ENCODE measurements at places on chromosomes 6 and 20. TPM values are rescaled to one million over a fixed set of nuclear protein-coding genes. Genes with fewer than 3 reads are reported as not detected.

The PPP1R3G gene
- 0.10 TPM for total RNA-seq

DNA sequence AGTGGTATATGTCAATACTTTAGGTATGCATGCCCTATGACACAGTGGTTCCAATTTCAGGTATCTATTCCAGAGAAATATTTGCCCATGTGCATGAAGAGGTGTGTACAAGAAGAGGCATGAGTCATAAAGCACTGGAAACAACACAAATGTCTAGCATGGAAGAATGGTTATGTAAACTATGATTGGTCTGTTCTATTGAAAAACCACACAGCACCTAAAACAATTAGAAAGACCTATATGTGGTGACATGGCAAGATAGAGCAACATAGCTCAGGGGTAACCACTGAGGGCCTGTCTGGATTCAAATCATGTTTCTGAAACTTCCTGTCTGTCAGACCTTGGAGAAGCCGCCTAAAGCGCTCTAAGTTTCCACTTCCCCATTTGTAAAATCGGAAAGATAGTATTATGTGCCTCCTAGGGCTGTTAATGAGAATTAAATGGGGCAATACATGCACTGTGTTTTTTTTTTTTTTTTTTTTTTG, 76.0 kb upstream of the SHLD1 start:
- peak; percentile 94 for DNase-seq

GRCh38 chr6:129641344-129641743, 68.6 kb downstream of the ARHGAP18 start:
- no peak for DNase-seq

DNA sequence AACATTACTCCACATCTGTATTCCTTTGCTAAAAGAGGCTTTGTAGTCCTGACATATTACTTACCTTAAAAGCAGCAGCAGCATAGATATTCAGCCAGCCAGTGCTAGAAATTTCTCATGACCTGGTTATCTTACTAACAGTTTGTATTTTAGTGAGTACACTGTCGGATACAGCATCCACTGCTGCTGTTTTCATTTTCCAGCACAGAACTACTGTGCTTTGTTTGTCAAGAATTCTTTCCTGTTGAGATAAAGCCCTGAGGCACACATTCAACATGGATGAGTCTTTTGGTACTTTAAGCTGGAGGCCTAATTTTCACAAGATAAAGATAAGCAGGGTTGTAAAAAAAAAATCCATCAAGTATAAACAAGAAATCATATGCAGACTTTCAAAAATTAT, 311.2 kb upstream of the OPRM1 start:
- no peak for DNase-seq

GRCh38 chr6:48101290-48101689, 9.7 kb downstream of the PTCHD4 start:
- no peak for DNase-seq

DNA sequence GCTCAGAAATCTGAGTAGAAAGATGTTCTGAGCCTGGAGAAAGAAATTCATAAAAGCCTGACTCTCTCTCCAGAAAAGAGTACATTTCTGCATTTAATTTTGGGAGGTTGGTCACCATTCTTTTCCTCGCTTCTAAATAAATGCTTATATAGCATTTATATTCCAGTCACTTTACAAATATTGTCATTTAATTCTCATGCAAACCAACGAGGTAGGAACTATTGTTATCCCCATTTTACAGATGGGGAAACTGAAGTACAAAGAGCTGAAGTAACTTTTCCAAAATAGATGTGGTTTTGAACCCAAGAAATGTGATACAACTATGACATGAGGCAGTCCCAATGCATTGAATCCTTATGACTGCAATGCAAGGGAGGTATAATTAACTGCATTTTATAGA, 4.5 kb upstream of the TRIB3 start:
- DNase-seq: no peak

- no peak for DNase-seq
Measured at GRCh38 chr20:42923348-42923918, 266.3 kb downstream of the PTPRT start.

DNA sequence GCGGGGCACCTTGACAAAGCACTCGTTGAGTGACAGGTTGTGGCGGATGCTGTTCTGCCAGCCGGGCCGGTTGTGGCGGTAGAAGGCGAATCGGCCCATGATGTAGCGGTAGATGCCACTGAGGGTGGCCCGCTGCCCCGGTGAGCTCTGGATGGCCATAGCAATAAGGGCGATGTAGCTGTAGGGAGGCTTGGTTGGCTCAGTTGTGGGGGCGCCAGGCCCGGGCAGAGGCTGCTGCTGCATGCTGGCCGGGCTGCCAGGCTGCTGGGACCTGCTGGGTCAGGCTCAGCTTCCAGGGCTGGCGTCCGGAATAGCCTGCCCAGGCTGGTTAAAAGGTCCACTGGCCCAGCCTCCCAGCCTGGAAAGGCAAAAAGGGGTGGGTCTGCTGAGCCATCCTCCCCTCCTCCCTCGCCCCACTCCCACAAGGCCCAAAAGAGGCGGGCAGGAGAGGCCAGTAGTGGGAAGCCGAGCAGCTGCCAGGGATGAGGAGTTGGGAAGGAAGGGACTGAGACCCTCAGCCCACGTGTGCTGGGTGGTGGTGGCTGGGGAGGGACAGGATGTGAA, at the start of gene FOXS1:
TSS of gene FOXS1 (minus strand) at position 305 of the 564 bp plus-strand sequence. CDS start at position 243, 62 bp downstream.
- no peak for DNase-seq

The ZDHHC14 gene
- 1.6 TPM for total RNA-seq

The MTFR2 gene
- 13.6 TPM for total RNA-seq

The RALGAPB gene
- 19.6 TPM for total RNA-seq

DNA sequence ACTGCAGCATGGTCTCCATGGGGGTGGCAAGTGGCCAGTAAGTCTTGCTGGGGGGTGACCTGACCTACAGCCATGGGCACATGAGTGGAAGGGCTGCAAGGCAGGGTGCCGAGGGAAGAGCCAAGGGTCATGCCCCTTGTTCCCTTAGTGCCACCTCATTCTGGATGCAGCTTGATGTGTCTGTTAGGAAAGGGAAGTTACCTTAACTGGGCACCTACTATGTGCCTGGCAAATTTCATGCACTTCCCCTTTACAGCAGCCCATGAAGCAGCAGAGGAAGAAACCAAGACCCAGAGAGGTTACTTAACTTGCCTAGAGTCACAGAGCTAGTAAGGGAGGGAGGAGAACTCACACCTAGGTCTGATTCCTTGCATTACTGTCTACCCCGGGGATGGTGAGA, 174.0 kb downstream of the MRPL14 start:
- no peak for DNase-seq

GRCh38 chr6:122806291-122806690, 17.2 kb downstream of the SMPDL3A start:
- no peak for DNase-seq

DNA sequence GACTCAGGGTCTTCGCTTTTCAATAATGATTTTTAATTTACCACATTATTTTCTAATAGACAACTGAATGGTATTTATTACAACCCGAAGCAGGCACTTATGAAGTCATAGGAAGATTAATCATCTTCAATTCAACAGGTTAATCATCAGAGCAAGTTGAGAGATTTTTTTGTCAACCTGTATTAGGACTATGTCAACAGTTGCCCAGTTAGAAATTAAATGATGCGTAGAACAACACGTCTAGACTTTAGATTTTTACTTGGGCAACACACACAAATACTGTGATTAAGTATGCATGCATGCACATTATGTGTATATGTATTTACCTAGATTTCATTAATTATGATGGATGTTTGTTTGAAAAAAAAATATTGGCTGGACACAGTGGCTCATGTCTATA, 4.3 kb downstream of the ILRUN start:
- DNase-seq: no peak

The IL17F gene
- not detected for total RNA-seq

GRCh38 chr6:70270287-70271005, 32.4 kb downstream of the COL9A1 start:
- peak; percentile 11 for DNase-seq

The OR2H1 gene
- total RNA-seq: not detected

DNA sequence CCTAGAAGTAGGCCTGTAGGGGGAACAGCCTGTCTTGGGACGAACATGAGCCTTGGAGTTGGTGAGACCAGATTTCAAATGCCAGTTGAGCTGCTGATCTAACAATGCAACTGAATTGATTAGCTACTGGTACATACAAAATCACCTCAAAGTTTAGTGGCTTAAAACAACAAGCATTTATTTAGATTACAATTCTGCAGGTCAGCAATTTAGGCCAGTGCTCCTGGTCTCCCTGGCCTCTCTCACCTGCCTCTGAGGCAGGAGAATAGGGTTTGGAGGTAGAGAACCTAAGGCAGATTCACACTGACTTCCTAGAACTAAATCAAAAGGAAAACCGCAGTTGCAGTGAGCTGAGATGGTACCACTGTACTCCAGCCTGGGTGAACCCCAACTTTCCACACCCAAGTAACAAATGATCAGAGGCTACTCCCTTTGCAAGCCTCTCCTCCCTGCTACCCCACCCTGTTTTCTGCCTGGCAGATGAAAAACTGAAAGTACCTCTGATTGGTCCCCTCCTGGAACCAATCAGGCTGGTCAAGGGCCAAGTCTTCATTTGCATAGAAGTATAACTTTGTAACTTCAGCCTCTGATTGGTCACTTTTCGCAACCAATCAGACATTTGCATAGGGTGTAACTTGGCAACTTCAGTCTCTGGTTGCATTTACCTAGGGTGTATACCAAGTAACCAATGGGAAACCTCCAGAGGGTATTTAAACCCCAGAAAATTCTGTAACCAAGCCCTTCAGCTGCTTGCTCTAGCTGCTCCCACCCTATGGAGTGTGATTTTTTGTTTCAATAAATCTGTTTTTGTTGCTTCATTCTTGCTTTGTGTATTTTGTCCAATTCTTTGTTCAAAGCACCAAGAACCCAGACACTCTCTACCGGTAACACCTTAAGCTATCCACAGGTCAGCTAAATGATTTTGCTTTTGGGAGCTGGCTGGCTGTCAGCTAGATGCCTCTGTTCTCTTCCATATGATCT, 8.1 kb upstream of the UBR2 start:
- no peak for DNase-seq

DNA sequence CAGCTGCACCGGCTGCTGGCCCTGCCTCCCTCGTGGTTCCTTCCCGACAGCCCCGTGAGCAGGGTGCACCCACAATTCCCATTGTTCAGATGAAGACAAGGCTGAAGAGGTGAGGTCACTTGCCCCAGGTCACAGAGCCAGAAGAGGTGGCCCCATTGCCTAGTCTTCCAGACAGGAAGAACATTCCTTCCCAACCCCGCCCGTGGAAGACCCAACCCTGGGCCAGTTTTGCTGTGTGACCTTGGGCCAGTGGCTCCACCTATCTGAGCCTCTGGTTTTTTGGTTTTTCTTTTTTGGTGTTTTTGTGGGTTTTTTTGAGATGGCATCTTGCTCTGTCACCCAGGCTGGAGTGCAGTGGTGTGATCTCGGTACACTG, 61.7 kb downstream of the RIPOR3 start:
- no peak for DNase-seq

The FERMT1 gene
- 0.74 TPM for total RNA-seq

The RHAG gene
- 0.32 TPM for total RNA-seq

GRCh38 chr6:145734486-145735355, 599 bp downstream of the EPM2A start:
- no peak for DNase-seq

DNA sequence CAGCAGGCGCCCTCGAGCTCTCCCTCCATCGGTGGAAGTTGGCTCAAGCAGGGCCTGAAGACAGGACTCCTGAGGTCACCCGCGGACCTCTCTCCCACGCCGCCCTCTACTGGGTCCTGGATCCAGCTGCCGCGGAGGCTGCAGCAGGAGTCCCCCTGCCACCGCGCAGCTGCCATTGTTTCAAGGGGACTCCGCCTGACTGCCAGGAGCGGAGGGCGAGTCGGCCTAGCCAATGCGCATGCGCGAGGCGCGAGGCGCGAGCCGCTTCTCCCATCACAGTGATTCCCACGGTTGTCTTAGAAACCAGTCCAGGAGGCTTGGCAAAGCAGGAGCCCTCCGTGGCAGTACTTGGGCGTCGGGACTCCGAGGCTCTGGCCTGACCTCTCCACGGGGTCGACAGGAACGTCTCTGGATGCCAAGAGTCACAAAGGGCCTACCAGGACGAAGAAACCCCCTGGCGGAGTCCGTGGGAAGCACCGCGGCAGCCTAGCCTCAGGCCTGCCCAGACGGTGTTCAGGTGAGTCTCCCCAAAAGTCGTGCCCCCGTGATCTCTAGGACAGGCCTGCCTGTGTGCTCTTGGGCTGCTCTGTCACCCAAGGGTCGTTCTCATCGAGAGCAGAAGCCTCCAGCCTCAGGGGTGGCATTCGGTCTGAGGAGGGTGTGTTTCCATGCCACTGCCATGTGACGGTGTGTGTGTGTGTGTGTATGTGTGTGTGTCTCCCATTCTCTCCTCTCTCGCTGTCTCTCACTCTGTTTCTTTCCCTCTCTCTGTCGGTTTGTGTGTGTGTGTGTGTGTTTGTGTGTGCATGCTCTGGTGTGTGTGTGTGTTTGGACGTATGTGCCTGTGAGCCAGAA, 290.6 kb upstream of the ZNF337 start:
- DNase-seq: no peak

DNA sequence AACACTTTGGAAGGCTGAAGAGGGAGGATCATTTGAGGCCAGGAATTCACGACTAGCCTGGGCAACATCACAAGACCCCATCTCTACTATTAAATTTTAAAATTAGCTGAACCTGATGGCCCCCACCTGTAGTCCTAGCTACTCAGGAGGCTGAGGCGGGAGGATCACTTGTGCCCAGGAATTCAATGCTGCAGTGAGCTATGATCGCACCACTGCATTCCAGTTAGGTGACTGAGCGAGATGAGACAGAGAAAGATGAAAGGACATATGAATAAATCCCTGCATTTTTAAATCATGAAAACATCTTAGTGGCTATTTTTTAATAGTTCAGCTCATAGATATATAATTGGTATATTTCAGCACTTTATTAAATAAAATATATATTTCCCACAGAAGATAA, 93.8 kb downstream of the GPR63 start:
- DNase-seq: no peak

- DNase-seq: no peak
Measured at GRCh38 chr20:10438217-10438616, 3.1 kb downstream of the SLX4IP start.

GRCh38 chr6:72321788-72322187, 300.1 kb upstream of the KCNQ5 start:
- no peak for DNase-seq

GRCh38 chr6:33197431-33198048, 2.9 kb downstream of the RXRB start:
- no peak for DNase-seq

GRCh38 chr20:48683467-48684175, 144.2 kb downstream of the PREX1 start:
- DNase-seq: no peak

GRCh38 chr20:44856442-44856841, 29.1 kb upstream of the YWHAB start:
- no peak for DNase-seq

GRCh38 chr20:32966881-32967781, 37.1 kb downstream of the SUN5 start:
- DNase-seq: peak; percentile 41

The LINC00237 gene
- not detected for total RNA-seq
